Cardiac atrium fibroblast (primary cell): ENCODE measurements at places on chromosomes 1 and 21. TPM values are rescaled to one million over a fixed set of nuclear protein-coding genes. Genes with fewer than 3 reads are reported as not detected.

The SPRR3 gene
- not detected in 2 replicates for total RNA-seq

The GBP6 gene
- not detected in 2 replicates for total RNA-seq

The FAM110D gene
- 0.36 TPM in 1 of 2 replicates, not detected in the other for total RNA-seq

The KRTCAP2 gene
- total RNA-seq = 139 and 169 TPM in 2 replicates

The OR2T11 gene
- total RNA-seq = not detected in 2 replicates

The MIA3 gene
- 26.6 and 41.3 TPM in 2 replicates for total RNA-seq

The DENND2C gene
- total RNA-seq = 0.54 and 1.9 TPM in 2 replicates

The CTH gene
- total RNA-seq = 9.6 and 10.4 TPM in 2 replicates
